NCI-H774 (cell line): ENCODE measurements at places on chromosomes 7 and 10.

GRCh38 chr10:71132321-71132810 is 80.0 kb upstream of the UNC5B start:
- no peak for DNase-seq

- no peak for DNase-seq
Measured at GRCh38 chr7:33582104-33582503, 323.2 kb upstream of the BMPER start.

- DNase-seq, result no peak
Measured at GRCh38 chr10:48739170-48739569, 54.5 kb downstream of the WDFY4 start.

- no peak for DNase-seq
Measured at GRCh38 chr7:56030340-56030739, 20.9 kb downstream of the PSPH start.

GRCh38 chr10:119871881-119872609 is 598 bp downstream of the MCMBP start:
- DNase-seq, result peak; percentile 32

DNA sequence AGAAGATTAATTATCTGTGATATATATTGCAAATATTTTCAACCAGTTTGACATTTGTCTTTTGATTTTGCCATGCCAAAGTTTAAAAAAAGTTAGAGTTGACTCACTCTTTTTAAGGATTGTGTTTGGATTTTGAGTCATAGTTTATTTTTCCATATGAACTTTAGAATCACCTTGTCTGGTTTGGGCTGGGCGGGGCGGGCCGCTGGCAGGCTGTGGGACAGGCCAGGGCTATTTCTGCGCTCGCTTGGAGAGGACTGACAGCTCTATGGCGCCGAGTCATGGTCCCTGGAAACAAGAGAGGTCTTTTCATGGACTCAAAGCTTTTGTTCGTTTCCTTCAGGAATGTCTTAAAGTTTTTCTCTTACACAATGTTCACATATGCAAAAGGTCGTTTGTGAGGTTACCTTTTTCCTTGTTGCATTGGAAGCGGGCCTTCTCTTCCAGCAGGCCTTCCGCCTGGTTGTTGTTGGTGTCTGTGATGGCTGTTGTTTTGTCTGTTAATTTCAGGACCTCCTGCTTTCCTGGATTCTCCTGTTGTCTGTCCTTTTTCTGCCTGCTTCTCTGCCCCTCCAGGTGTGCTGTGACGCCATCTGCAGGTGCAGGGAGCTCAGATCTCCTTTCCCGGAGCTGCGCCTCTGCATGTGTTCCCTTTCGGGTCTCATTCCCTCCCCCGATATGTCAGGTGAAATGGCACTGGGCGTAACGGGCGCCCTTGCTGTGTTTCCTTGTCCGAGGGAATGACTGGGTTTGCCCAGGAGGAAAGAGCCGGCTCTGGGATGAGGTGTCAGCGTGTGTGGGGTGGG is 53.8 kb downstream of the INPP5A start:
- no peak for DNase-seq

DNA sequence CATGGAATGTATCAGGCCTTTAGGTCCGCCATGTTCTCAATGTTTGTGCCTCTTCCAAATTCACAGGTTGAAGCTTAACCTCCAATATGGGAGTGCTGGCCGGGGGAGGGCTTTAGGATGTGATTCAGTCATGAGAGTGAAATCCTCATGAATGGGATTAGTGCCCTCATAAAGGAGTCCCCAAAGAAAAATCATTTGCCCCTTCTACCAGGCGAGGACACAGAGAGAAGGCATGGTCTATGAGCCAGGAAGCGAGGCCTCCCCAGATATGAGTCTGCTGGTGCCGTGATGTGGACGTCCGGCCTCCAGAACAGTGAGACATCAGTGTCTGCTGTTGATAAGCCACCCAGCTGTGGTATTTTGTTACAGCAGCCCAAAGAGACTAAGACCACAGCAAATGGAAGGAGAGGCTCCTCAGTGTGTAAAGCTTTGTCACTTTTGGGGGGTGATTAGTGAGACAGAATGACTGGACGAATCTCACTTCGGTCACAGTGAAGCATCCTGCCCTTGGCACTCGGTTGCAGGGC is 231.3 kb upstream of the KLF6 start:
- no peak for DNase-seq

DNA sequence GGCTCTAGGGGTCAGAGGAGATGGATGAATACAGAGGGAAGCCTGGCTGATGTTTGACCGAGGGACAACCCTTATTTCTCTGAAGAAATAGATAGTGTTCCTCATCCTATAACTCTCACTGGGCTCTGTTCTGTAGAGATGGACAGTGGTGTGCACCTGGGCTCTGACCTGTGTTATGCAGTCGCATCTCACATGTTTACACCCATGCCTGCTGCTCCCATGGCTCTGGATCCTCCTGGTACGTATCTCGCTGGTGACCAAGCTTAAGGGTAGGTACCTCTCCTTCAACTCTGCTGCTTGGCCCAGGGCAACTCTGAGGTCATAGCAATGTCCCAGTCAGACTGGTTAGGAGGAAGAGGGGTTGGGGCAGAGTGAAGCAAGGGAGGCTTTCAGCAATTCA is 42.8 kb downstream of the ADRA2A start:
- DNase-seq, result no peak

DNA sequence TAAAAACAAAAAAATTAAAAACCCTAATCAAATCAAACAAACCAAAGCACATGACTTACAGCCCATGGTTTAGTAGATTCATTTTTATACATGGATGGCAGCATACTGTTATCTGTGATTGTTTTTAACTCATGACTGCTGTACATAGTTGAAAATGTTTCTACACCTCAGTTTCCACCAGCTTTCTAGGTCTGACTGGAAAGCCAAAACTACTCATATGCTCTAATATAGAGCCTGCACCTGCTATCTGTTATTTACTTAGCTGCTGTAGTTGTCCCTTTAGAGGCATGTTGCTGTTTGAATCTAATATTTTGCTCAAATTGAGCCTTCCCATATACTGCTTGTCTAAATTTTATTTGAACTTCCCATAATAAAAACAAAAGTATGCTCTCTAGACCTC is 289.9 kb upstream of the LRRN3 start:
- no peak for DNase-seq

DNA sequence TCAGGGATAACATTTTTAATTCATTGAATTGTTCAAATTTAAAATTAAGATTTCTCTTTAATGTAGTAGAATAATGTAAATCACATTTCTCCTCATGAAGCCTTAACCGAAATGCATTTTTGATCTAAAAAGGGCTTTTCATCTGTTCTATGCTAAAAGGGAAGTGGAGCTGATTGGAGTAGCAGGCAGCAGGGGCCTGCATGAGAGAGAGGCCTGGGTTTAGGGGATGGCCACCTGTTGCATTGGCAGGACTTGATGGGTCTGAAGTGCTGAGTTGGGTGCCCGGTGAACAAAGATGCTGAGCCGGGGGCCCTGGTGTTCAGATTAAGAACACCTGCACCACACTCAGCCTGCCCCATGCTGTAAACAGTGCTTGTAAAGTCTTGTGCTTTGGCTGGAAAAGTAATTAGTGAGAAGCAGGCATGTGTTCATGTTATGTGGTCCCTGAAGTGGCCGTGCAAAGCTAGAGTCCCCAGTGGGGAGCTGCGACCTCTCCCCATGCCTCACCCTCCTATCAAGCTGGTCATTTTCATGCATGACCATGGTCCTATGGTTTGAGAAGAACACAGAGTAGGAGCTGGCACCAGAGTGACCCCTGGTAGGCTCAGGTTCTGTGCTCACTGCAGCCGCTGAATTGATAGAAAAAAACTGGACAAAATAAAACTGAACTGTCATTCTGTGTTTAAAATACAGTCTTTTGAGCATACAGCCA is 124.3 kb downstream of the ADCY1 start:
- DNase-seq, result no peak

- DNase-seq, result no peak
Measured at GRCh38 chr7:92788559-92789183, 47.7 kb downstream of the CDK6 start.

DNA sequence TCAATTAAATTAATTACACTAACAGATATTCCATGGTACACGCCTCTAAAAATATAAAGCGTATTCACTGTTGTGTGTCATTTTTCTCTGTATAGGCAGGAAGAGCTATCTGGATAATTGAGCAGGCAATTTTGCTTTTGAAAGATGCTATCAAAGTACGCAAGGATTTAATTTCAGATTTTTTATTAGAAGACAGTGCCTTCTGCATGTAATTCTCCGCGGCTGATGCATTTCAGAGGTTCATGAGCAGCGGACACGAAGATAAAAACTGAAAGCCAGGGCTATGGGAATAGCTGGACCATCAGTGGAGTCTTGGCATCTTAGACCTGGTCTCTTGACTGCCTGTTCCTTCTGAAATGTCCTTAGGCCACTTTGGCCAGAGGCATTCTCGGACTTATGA is 35.7 kb upstream of the SDK1 start:
- no peak for DNase-seq

GRCh38 chr10:6136215-6137201 is 47.7 kb downstream of the RBM17 start:
- no peak for DNase-seq

DNA sequence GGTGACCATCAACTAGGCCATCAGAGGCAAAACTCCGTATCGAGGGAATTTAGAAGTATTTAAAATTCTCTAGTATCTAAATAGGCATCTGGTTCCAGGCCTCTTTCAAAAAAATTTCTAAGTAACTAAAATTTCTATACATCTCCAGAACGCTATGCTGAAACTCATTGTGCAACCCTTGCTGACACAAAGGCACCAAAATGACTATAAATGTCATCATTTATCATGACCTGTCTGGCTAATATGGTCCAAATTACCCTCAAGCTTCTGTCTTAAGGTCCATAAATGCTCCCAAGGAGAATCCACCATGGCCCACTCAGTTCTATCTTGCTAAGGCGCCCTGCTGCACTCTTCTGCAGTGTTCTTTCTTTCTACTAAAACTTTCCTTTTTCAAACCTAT is 16.2 kb downstream of the STEAP4 start:
- no peak for DNase-seq

DNA sequence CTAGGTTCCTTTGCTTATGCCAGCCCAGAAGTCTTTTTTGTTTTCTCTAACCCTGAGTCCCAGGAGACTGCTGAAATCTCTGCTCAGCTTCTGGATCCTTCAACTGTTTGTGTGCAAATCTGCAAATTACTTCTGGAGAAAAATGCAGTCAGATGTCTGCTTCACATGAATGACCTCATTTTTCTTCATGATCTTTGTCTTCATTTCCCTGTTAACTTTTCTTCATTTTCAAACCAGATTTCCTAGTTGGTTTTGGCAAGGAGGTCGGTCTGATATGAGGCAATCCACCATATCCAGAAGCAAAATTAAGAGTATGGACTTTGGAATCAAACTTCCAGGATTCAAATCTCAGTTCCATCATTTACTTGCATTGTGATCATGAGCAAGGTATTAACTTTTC is 66.8 kb downstream of the ZNF503 start:
- DNase-seq, result no peak

DNA sequence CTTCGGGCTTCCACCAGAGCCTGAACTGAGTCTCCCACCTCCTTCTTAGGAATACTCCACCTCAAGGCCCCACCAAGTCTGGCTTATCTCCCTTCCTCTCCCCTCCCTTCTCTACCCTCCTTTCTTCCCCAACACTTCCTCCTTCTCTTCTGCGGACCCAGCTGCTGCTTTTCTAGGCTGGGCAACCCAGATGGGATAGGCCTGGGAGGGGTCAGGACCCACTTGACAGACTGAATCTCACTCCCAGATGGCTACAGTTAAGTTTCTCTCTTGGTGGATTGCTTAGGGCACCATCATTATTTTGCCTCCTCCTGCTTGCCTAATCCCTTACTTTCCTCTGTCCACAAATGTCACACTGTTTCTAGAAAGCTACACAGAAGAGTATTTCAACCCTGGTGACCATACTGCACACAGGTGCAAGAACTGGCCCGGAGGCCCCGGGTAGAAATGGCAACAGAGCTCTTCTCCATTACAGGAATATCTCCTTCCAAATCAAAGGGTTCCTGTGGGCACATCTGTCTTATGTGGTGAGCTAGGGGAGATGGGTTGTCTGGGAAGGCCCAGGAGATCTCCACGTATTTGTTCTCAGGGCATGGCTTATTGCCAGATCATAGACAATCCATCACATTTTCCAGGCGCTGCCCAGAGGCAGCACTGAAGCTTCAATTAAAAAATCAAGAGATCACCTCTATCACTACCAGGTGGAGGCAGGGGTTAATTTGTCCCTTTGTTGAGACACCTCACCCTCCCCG is 5.1 kb upstream of the HOXA11 start:
- DNase-seq, result no peak
